ENCODE measurements at places on chromosomes 6 and 20.

GRCh38 chr20:58109126-58109880 is 119.2 kb downstream of the ANKRD60 start:
- DNase-seq: peak; percentile 49

- peak; percentile 95 for DNase-seq
Measured at GRCh38 chr20:63682384-63683139, 13.9 kb upstream of the TNFRSF6B start.

DNA sequence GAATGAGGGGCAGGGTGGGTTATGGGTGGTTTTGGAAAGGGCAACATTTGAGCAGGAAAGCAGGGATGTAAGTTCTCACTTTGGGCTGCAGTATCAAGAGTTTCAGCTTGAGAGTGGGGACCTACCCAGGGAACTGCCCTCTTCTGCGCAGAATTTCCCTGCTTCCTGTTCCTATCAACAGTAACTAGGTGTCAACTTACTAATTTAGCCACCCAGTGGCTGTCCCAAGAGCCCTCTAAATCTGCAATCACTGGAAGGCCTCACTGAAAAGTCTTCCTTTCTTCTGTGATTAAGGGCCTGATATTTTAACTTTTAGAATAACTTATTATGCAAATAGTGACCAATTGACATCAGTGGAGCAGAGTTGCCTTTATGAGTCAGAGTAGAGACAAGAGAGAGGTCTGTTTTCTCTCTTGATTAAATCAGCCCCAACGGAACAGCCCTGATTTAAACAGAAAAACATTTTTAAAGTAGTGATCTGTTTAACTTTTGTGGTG is 118.2 kb upstream of the RIPOR2 start:
- peak; percentile 95 for DNase-seq

DNA sequence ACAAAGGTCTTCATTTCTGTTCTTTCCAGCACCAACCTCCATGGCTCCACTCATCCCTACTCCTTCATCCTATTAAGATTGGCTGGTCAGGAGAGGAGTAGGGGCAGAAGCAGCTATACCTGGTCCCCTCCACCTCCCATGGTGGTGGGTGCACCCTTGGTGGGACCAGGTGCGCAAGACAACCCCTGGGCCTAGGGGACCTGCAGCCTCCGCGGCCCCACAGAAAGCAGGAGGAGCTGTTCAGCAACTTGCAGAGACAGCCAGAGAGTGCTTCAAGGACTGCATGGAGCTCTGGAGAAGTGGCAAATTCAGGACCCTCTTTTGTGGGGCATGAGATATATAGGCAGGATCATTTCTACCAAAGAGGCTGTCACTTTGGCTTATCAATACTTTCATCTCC is 9.8 kb downstream of the ULBP2 start:
- DNase-seq: no peak

DNA sequence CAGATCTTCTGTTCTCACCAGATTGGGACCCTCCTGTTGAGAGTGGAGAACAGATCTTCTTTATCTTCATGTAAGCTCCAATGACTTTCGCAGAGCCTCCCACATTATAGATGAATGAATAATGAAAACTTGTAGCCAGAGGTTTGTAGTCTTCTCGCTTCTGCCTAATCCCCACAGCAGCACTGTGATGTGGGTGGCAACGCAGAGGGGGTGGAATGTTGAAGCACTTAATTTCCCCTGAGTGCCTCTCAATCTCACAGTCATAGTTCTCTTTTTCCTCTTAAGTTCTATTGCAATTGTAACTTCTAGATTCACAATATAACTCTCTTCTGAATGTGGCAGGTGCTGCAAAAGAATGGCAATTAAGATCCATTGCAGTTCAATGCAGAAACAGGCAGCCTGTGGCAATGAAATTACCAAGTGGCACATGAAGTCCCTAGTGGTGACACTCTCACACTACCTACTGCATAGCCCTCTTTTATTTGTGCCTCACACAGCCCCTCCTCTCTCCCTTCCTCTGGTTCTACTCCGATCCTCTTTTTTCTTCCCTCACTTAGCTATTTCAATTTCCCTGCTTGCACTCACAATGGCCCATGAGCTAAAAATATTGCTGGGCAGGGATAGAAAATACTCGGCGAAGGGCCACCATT is 281.9 kb downstream of the UBE3D start:
- no peak for DNase-seq

- DNase-seq: no peak
Measured at GRCh38 chr6:30557683-30557981, 537 bp downstream of the PRR3 start.

DNA sequence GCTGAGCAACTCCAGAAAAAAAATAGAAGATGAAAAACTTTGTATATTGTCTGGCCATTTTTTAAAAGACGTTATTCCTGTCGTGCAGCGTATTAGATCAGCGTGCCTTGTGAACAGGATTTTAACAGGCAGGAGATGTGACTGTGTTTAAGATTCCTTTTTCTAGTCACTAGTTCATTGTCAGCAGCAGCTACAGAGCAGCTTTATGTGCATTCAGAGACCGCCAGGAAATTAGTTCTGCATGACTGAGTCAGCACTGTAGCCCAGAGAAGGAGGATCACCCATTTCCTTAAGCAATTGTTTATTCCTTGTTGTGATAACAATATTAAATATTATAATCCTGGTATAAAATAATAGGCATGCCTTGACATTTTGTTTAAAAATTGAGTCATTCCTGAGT is 75.4 kb upstream of the ADGRB3 start:
- no peak for DNase-seq

DNA sequence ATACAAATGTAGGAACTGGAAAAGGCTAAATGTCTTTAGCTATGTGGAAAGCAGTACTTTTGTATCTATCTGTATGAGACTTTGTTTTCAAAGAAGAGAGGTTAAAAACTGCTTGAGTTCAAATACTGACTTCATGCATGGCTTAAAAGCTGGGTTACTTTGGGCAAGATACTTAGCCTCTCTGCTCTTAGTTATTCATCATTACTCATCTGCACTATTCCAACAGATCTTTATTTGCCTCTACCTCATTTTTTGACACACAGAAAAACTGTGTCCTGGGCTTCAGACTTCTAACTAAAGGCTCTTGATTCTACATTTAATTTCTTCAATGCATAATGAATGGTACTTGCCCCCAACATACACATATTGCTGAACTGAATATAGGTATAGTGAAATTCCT is 114.8 kb downstream of the DST start:
- DNase-seq: no peak

DNA sequence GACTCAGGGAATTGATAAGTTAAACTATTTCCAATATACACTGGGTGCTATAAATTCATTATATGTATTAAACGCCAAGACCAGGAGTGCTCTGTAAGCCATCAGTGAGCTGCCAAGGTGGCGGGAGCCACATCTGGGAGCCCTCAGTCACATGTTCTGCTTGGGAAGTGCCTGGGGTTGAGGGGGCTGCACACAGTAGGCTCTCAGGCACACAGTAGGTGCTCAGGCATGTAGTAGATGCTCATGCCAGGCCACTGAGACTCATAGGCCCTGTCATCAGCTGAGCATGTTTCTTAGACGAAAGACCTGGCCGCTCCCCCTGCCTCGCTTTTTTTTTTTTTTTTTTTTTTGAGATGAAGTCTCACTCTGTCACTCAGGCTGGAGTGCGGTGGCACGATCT is 83.3 kb upstream of the BHLHE23 start:
- no peak for DNase-seq

DNA sequence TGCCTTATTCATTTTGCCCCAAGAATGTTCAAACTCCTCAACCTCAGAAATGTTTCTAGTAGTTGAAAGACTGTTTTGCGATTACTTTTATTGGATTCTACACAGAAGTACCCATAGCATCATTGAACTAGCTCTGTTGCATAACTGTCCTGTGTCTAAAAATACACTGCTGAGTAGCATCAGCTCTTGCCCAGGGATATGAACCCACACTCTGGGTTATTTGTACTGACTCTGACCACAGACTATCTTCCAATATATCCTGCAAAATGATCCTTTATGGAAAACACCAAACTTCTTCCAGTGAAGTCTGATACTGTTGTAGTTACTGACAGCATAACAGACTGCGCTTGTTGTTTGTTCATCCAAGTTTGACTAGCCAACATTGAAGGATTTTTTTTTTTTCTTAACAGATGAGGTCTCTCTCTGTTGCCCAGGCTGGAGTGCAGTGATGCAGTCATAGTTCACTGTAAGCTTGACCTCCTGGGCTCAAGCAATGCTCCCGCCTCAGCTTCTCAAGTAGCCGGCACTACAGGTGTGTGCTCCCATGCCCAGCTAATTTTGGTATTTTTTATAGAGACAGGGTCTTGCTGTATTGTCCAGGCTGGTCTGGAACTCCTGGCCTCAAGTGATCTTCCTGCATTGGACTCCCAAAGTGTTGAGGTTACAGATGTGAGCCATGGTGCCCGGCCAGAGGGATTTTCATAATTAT is 49.9 kb downstream of the TULP4 start:
- peak; percentile 61 for DNase-seq

DNA sequence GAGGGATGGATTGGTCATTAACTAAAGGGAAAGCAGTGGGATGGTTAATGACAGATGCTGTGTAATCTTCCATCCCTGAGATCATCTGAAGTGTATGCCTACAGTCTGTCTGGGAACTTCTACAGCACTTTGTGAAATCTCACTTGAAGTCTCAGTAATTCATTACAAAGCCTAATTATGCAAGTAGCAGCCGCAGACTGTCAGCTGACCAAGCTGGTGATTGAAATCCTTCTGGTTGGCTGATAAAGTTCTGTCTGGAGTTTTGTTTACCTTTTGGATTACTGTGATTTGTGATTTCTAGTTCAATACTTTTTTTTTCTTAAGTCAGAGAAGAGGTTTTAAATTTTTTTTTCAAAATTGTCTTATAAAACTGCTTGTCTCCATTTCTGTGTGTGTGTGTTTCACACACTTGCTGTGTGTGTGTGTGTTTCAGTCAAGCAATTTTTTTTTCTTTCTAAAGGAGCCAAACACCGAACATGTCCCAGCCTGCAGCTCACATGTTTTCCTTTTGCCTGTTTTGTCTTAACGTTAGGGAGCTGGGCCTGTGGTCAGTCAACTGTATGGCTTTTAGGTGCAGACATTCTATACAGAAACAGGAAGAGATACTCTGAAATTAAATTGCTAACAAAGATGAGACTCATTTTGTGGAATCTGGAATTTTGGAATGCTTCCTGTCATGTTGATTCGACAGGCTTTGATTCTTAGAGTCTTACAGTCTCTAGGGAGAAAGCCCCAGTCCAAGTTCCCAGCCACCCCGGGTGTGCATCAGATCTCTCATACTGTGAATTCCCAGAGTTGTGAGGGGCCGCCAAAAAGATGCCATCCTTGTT is 28.5 kb upstream of the ADGRF4 start:
- peak; percentile 32 for DNase-seq

DNA sequence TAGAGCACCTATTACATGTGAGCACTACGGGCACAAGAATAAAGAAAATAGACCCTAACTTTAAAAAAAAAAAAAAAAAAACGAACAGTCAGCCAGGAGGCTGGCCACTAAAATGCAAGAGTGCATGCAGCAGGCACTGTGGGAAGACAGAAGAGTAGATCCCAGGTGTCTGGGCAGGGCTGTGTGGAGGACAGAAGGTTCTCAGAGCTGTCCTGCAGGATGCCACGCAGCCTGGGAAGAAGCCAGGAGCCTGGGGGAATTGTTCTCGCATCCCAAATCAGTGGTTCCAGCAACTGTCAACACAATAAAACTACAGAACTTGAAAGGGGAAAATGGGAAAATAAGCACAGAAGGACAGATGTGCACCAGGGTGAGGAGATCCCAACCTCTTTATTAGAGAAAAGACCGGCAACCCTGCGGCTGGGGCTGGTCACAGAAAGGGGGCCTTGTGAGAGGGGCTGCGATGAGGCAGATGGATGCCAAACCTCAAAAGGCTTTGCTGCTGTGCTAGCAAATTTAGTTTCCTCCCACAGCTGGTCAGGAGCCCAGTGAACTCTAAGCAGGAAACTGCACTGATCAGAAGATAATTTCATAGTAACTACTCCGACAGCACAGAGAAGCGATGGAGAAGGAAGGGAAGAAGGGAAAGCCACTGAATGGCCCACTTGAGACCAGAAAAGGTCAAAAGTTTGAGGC is 30.9 kb downstream of the MAP3K5 start:
- peak; percentile 45 for DNase-seq

DNA sequence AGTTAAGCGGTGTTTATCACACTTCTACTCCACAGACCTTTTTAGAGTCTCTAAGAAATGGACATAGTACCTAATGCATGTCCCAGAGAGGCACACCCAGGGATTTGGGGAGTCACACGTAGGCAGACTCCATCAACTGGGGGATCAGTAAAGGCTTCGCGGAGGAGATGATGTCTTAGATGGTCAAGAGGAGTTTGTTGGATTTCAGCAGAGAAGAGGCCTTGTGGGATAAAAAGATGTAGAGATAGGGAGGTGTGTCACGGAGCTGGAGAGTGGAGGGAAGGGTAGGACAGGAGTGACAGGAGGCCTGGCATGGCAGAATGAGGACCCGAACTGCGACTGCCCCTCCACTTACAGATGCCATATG is 9.1 kb downstream of the DYNLRB1 start:
- peak; percentile 29 for DNase-seq

DNA sequence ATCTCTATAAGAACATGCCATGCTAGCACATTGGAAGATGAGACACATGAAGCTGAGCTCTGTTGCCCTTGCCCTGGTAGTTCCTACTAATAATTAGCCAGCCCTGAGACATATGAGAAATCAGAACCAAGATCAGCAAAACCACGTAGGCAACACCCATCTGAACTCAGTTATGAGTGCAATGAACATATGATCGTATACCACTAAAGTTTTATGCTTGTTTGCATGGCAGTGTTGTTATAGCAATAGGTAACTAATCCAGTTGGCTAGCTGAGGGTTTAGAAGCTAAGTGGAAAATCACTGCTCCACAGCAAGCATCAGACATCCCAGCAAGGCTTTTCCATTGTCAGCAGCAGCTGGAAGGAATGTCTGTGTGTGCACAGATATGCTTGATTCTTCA is 180.7 kb downstream of the BTBD3 start:
- peak; percentile 4 for DNase-seq

DNA sequence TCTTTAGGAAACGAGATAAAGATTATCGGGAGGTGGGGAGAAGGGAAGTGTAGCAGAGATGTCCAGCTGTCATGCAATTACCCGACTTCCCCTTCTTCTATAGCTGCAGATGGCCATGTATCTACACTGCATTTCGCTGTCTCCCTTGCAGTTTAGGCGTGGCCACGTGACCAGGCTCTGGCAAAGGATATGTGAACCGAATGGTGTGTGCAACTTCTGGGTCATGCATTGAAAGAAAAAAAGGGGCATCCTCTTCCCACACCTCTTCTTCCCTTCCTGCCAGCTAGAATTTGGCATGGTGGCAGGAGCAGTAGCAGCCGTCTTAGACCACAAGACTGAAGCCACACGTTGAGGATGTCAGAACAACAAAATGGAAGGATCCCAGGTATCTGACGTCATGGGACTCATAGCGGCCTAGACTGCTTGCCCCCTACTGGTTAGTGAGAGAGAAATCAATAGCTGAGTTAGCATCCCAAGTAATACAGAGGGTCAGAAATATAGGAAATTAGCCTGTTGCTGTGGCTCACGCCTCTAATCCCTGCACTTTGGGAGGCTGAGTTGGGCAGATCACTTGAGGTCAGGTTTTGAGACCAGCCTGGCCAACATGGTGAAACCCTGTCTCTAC is 32.8 kb downstream of the TCF15 start:
- peak; percentile 15 for DNase-seq

DNA sequence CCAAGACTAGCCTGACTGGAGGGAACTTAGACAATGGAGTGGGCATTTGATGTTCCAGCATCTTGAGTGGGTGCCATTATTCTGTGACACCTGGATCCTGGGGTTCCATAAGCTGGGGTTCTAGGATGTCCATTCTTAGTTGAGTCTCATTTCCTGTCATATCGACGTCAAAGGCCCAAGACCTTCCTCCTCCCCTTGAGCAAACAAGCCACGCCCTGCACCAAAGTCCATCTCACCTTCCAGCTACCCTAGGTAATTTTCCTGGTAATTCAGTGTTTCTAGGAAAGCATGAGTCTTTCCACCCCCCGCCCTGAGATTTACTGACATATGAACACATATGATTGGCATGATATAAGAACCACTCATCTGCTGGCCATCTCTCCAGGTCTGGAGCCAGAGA is at the start of gene TRIM40:
TSS of gene TRIM40 (plus strand) at position 384 of the 400 bp plus-strand sequence. CDS start 897 bp downstream, outside the sequence.
- no peak for DNase-seq
